ENCODE measurements at places on chromosomes 16 and 17.

GRCh38 chr17:82949361-82949760 lies 109.5 kb upstream of the ZNF750 start:
- DNase-seq, result no peak

- DNase-seq, result no peak
Observed at GRCh38 chr17:68489919-68490318, 22.3 kb upstream of the PRKAR1A start.

DNA sequence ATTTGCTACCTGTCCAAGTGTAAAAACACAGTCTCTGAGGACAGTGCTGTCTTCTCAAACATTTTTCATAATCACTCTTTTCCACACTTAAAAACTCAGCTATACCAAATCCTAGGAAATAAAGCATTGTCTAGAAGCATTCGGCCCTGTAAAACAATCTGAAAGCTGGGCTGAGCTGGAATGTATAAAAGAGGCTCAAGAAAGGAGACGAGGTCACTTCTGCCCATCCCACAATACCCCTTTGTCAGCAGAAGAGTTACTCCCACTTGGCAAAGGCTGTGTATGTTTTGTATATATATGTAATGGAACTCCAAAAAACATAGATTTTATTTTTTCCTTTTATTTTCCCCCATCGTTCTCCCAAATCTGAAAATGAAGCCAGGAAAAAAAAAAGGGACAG lies 43.9 kb downstream of the STH start:
- no peak for DNase-seq

GRCh38 chr17:62064791-62065563 lies at the start of gene MED13:
TSS of gene MED13 (minus strand) at chr17:62065278. CDS start at chr17:62065205, 73 bp downstream.
- peak; percentile 85 for DNase-seq

DNA sequence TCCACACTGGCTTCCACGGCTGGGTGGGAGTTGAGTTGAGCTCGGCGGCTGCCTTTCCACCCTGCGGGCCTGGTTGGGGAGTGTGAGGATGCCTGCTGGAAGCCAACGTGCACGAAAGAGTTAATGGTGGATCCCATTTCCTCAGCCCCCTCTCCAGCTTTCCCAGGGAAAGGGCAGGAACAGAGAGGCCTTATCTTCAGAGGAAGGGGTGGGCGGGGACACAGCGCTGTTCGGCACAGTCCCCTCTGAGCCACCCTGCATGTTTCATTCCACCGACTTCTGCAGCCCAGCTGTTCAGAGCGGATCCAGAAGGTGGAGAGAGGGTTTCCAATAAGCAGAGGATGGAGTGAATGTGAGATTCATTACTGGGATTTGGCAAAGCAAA lies 295.3 kb downstream of the SEC14L1 start:
- peak; percentile 44 for DNase-seq

DNA sequence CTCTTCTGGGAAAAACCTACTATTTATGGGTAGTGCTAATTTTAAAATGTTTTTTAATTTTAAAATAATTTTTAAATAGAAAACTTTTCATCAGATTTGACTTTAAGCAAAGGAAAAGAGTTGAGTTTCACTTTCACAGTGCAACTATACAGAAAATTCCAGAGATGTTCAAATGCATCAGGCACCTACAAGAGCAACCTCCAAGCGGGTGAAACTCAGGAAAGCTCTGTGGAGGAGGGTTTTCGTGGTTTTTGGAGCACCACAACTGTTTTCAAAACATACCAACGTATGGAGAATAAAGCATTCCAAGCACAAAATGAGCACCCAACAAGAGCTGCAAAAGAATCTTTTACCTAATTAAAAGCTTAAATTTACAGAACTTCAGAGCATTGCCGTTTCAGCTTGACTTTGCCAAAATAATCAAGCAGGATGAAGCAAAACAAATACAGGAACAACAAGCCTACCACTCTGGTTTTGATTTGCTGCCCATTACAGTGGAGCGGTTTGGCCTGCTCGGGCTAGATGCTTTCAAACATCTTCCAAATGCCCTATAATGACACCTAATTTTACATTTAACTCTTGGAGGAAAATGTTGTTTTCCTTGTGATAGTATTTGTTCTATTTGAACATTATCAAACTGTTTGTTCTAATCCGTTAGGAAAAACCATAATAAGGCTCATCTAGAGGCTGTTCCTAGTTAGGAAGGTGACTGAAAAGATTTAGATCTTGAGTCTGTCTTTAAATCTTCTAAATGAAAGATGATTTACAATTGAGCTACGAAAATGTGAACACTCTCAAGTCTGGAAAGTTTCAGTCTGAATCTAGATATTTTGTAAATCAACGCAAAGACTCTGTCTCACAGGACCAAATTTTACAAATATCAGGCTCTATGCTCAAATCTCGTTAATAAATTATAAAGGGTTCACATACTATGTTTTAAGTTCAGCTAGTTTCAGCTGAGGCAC lies 34.5 kb downstream of the NACA2 start:
- peak; percentile 51 for DNase-seq

GRCh38 chr16:67555795-67556212 lies 6.5 kb upstream of the CTCF start:
- no peak for DNase-seq

GRCh38 chr17:77462553-77463497 lies 322.1 kb downstream of the SEC14L1 start:
- DNase-seq, result no peak

GRCh38 chr17:83145358-83145738 lies 65.9 kb downstream of the METRNL start:
- no peak for DNase-seq

GRCh38 chr17:40062329-40063186 lies at the start of gene THRA:
TSS of gene THRA (plus strand) at chr17:40062965. CDS start at chr17:40074489, 11,524 bp downstream.
- peak; percentile 90 for DNase-seq

GRCh38 chr16:85735225-85735635 lies 15.7 kb downstream of the C16orf74 start:
- DNase-seq, result no peak

GRCh38 chr16:69885722-69886121 lies 65.4 kb upstream of the CLEC18A start:
- DNase-seq, result no peak

- DNase-seq, result no peak
Observed at GRCh38 chr17:50774225-50774803, 7.0 kb upstream of the ANKRD40CL start.

DNA sequence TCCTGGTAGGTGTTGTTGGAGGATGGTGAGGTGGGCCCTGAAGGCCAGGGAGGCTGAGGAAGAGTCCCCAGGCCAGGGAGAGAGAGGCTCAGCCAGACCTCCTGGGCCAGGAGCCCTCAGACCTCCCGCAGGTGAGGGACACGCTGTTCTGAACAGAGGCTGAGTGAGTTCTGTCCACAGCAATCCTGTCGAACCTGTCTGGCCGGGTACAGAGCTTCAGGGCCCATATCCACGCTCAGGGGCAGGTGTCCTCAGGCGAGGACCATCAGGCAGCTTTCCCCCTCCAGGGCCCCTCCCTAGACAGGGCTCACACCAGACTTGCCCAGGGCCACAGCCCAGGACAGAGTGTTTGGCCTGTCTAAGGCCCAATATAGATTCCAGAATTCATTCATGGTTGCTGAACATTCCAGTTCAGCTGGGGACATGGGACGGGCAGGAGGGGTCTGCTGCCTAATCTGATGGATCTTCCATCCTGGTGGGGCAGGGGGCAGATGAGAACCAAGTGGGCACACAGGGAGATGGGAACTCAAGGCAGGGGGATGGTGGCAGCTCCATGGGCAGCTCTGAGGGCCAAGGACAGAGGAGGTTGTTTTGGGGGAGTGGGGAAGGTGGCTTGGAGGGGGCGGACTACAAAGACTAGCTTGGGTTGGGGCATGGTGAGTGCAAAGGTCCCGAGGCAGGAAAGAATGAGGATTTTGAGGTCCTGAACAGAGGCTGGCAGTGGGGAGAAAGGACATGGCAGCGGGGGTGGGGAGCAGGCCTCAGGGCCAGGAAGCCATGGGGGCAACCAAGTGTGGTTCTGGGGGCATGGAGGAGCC lies 23.4 kb upstream of the MPRIP start:
- DNase-seq, result no peak

- no peak for DNase-seq
Observed at GRCh38 chr17:59490216-59490615, 75.2 kb upstream of the DHX40 start.

DNA sequence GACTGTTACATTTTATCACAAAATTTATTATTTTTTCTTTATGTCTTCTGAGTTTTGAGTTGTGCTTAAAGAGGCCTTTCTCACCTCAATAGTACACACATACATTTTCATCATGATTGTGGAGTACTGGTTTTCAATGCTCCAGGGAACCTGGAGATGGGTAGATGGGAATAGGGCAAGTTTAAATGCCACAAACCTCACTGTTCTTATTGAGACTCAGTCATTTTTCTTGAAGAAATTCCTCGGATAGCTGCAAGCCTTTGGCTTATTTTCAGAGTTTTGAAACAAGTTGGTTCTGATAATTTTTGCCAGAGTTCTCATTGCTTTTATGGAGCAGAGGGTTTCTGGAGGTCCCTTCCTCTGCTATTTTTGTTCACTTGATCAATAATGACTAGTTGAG lies 34.9 kb downstream of the EFCAB13 start:
- no peak for DNase-seq

DNA sequence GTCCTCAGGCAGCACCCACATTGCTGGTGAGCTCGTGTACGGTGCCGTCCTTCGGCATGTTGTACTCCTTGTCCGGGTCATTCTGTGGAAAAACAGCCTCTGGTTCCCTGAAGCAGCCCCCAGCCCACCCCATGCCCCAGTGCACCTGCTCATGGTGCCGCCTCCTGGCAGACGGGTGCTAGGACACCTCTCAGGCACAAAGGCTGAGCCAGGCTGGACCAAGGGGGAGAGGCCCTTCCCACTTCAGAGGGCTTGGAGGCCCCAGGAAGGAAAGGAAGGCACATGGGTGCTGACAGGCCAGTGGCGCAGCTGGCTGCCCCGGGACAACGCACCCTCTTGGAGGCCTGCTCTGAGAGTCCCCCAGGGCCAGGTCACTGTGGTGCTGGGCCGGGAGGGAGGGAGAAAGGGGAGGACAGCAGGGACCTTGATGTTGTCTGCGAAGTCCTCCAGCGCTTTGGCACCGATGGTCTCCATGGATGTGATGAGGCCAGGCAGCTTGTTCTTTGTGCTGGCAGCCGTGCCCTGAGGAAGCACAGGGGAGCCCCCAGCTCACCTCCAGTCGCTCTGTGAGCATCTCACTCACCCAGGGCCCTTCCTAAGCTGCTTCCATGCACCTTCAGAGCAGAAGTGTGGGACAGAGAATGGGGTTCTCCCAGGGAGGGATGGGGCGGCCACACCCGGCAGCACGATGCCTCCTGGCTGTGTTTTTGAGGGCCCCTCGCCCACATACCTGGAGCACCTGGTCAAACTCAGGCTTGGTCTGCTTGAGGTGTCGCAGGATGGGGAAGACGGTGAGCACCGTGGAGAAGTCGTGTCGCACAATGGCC lies 9.3 kb downstream of the ZACN start:
- DNase-seq, result no peak

GRCh38 chr16:1678500-1679098 lies 520 bp downstream of the JPT2 start:
- DNase-seq, result peak; percentile 64

GRCh38 chr17:43900183-43900857 lies 7.0 kb downstream of the MPP2 start:
- peak; percentile 95 for DNase-seq

- DNase-seq, result peak; percentile 88
Observed at GRCh38 chr17:8991514-8992285, 26.2 kb upstream of the PIK3R5 start.

- DNase-seq, result no peak
Observed at GRCh38 chr17:30908717-30909420, 2.8 kb upstream of the TEFM start.

DNA sequence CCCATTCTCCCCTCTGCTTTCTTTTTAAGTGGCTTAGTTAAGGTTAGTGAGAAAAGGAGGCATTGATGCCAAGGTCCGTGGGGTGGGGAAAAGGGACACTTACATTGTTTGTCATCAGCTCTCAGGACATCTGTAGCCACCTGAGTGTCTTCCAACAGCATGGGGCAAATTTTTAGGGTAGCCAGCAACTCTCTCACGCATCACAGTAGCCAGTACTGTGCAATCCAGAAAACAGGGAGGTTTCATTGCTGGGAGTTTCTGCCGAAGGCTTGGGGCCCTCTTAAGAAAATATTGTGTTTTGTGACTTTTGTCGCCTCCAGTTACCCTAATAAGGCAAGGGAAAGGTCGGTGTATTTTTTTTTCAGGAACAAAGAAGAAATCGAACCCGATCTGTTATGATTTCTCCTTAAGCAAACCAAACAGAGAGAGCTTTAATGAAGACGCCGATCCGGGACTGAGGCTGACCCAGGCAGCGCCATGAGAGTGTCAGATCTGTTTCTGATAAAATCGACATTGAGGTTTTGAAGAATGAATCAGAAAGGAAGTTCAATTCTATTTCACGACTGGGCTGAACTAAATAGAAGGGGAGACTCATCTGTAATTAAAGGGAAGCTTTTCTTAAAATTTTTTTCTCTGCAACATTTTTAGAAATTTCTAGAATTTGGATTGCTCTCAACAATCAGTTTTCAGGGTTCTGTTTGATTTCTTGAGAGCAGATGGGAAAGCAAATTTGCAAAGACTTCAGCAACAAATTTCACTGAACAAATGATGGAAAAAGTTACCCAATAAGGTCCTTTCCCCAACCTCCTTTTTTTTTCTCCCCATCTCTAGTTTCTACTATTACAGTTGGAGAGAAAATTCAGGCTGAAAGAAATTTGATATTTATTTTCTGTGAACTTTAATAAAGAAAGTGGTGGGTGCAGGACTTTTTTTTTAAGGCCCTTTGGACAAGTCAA lies 144.7 kb upstream of the IRX3 start:
- DNase-seq, result peak; percentile 77

DNA sequence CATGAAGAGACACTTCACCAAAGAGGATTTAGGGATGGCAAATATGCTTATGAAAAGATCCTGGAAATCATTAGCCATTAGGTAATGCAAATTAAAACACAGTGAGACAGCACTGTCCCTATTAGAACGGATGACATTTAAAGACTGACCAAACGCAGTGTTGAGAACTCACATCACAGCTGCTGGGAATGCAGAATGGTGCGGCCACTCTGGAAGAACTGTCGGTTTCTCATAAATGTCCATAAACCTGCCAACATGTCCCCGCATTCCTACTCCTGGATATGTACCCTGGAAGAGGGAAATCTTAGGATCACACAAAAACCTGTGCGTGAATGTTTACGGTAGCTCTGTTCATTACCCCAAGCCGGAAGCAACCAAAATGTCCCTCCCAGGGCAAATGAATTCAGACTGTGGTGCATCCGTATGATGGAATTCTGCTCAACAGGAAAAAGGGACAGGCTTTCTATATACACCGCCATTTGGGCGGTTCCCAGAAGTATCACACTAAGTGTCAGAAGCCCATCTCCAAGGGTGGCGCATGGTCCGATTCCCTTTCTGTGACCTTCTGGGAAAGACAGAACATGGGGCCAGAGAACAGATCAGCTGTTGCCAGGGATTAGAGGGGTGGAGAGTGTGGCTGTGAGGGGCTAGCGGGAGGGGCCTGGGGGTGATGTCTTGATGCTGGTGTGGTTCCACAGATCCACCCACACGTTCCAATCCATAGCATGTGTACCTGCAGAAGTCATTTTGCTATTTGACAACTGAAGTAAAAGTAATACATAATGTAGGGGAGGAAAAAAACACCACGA lies 197.2 kb upstream of the CHMP6 start:
- no peak for DNase-seq
